ENCODE measurements at places on chromosomes 2 and 18. TPM values are rescaled to one million over a fixed set of nuclear protein-coding genes. Genes with fewer than 3 reads are reported as not detected.

The DSG1 gene
- not detected for total RNA-seq

The DYSF gene
- total RNA-seq, result 0.07 TPM

The ABCB6 gene
- 7.5 TPM for total RNA-seq

- H3K27me3 ChIP-seq, result no peaks in the 10 kb centered on the region
- DNase-seq, result no peak
- H3K4me1 ChIP-seq, result peaks cover 45% of the 10 kb centered on the region
- H3K4me3 ChIP-seq, result no peak overlapping the region
Measured at GRCh38 chr18:21747764-21748693, 7.4 kb downstream of the MIB1 start.

DNA sequence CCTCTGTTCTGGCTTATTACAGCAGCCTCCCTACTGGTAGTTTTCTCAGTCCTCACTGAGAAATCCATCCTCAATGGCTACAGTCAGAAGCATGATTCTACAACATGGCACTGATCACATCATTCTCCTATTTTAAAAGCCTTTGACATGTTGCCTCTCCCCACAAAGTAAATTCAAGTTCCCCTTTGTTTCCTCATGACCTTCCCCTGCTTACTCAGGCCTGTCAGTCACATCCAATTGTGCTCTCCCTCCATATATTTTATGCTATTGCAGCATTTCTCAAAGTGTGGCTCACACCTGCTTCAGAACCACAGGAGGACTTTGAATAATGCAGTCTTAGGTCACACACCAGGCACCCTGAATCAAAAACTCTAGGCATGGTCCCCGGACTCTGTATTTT lies 124.6 kb downstream of the SPOPL start:
- H3K4me1 ChIP-seq, result no peaks in the 10 kb centered on the region
- no peak for DNase-seq
- no peak overlapping the region for H3K27ac ChIP-seq
- H3K27me3 ChIP-seq, result peaks cover 23% of the 10 kb centered on the region
- H3K36me3 ChIP-seq, result no peaks in the 10 kb centered on the region
- H3K4me3 ChIP-seq, result no peak overlapping the region

DNA sequence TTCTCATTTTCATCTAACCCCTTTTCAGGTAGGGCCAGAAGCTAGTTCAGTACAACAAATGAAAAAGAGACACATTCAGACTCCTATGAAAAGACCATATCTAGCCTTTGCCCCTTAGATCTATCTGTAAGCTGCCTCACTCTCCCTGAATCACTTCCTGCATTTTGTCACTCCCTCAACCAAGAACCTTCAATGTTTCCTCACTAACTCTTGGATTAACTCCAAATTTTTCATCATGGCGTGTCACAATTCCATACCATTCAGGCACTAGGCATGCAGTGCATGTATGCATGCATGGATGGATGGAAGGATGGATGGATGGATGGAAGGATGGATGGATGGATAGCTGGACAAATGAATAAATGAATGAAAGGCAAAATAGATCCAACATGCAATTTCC lies 356.9 kb downstream of the TNS1 start:
- H3K36me3 ChIP-seq, result no peaks in the 10 kb centered on the region
- H3K4me3 ChIP-seq, result no peak overlapping the region
- H3K4me1 ChIP-seq, result no peaks in the 10 kb centered on the region
- no peaks in the 10 kb centered on the region for H3K27me3 ChIP-seq

DNA sequence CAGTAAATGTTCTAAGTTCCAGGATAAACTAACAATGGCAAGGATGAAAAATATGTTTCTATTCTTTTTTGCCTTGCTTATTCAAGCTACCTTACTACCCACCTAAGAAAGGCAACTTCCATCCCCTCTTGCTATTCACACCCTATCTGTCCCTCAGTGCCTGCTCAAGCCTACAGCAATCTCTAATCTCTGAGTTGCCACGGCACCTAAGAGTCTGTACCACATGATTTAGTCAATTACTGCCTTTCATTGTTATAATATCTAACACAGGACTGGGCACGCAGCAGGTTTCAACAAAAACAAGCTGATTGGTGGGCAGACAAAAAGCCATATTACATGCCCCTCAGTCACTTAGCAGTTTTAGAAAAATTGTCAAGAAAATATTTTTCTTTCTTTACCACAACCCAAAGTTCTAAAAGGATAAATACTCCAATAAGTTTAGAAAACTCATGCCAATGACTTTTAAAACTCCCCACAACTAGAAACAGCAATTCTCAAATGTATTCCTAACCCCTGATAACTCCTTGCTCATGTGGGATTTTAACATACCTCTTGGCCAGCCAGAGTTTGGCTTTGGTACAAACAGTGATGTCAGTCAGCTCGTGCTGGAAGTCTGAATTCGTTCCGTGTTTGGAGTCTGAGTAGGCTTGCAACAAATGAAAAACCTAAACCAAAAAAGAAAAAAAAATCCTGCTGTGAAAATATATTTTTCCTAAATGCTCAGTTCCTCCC lies 117.3 kb upstream of the ZFP36L2 start:
- H3K27me3 ChIP-seq, result no peaks in the 10 kb centered on the region
- H3K27ac ChIP-seq, result no peak overlapping the region
- DNase-seq, result no peak
- H3K4me1 ChIP-seq, result no peaks in the 10 kb centered on the region

- DNase-seq, result no peak
- no peak overlapping the region for H3K27ac ChIP-seq
- H3K4me3 ChIP-seq, result no peak overlapping the region
- no peaks in the 10 kb centered on the region for H3K36me3 ChIP-seq
- no peaks in the 10 kb centered on the region for H3K27me3 ChIP-seq
Measured at GRCh38 chr2:3626118-3626811, 31.4 kb downstream of the COLEC11 start.

GRCh38 chr18:57976230-57976773 lies 67.7 kb upstream of the NEDD4L start:
- no peaks in the 10 kb centered on the region for H3K4me1 ChIP-seq
- DNase-seq, result no peak

GRCh38 chr2:7971841-7972240 lies 710.0 kb upstream of the ID2 start:
- no peaks in the 10 kb centered on the region for H3K4me1 ChIP-seq
- H3K27ac ChIP-seq, result no peak overlapping the region
- no peaks in the 10 kb centered on the region for H3K36me3 ChIP-seq
- no peak for DNase-seq
- H3K4me3 ChIP-seq, result no peak overlapping the region

- H3K36me3 ChIP-seq, result no peaks in the 10 kb centered on the region
- no peaks in the 10 kb centered on the region for H3K4me1 ChIP-seq
- no peak for DNase-seq
- no peak overlapping the region for H3K27ac ChIP-seq
- no peaks in the 10 kb centered on the region for H3K27me3 ChIP-seq
Measured at GRCh38 chr2:149903626-149904025, 316.1 kb upstream of the MMADHC start.

DNA sequence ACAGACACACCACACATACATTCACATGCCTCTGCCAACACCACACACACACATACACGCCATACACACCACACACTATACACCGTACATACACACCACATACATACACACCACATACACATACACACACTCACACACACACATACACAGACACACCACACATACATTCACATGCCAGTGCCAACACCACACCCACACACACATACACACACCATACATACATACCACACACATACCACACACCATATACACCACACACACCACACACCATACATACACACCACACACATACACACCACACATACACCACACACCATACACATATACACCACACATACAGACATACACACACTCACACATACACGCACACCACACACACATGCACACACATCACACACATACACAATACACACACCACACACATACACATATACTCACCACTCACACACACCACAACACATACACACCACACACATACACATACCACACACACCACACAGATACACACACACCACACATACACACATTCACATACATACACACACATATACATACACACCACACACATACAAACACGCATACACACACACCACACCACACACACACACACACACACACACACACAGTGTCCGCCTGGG lies 37.2 kb downstream of the MCFD2 start:
- no peak overlapping the region for H3K4me3 ChIP-seq
- no peaks in the 10 kb centered on the region for H3K36me3 ChIP-seq
- no peaks in the 10 kb centered on the region for H3K4me1 ChIP-seq
- H3K27me3 ChIP-seq, result no peaks in the 10 kb centered on the region
- no peak for DNase-seq

DNA sequence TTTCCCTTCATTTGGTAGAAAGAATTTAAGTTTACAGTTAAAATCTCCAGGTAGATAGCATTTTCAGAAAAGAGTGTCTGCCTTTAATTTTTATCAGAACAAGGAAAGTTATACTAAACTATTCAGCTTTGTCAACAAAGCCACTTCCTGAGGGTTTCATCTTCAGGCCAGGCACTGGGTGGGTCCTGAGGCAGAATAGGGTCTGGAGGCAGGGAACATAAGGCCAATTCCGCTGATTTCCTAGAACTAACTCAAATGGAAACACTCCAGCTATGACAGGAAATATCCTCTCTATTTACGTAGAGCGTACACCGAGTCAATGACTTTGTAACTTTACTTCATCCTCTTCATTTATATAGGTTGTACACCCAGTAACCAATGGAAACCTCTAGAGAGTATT lies 32.7 kb upstream of the FAM124B start:
- H3K27ac ChIP-seq, result no peak overlapping the region
- H3K4me1 ChIP-seq, result no peaks in the 10 kb centered on the region
- peaks cover 6% of the 10 kb centered on the region for H3K27me3 ChIP-seq
- DNase-seq, result no peak
- no peak overlapping the region for H3K4me3 ChIP-seq
- H3K36me3 ChIP-seq, result no peaks in the 10 kb centered on the region

GRCh38 chr2:121362774-121363173 lies 77.8 kb upstream of the TFCP2L1 start:
- H3K27me3 ChIP-seq, result no peaks in the 10 kb centered on the region
- no peaks in the 10 kb centered on the region for H3K4me1 ChIP-seq
- H3K36me3 ChIP-seq, result peaks cover 28% of the 10 kb centered on the region

DNA sequence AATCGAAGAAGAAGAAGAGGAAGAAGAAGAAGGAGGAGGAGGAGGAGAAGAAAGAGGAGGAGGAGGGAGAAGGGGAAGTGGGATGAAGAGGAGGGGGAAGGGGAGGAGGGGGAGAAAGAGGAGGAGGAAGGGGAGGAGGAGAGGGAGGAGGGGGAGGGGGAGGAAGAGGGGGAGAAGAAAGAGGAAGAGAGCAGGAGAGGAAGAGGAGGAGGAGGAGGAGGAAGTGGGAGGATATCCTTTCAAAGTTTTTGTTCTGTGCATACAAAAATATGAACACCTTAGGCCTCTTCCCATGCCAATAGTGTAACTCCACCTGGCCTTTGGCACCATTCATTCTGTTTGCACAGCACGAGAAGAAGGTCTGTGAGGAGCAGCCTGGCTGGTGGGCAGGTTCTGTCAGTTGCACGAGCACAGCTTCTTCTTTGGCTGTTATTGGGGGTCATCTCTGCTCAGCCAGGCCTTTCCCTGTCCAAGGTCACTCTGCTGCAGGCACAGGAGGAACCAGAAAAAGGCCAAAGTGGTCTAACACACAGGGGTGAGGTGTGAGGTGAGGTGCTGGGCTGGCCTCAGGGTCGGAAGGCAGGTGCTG lies 25.8 kb upstream of the PLB1 start:
- no peak overlapping the region for H3K27ac ChIP-seq
- peaks cover 35% of the 10 kb centered on the region for H3K4me1 ChIP-seq
- H3K4me3 ChIP-seq, result no peak overlapping the region
- H3K27me3 ChIP-seq, result no peaks in the 10 kb centered on the region
- no peak for DNase-seq
- no peaks in the 10 kb centered on the region for H3K36me3 ChIP-seq

DNA sequence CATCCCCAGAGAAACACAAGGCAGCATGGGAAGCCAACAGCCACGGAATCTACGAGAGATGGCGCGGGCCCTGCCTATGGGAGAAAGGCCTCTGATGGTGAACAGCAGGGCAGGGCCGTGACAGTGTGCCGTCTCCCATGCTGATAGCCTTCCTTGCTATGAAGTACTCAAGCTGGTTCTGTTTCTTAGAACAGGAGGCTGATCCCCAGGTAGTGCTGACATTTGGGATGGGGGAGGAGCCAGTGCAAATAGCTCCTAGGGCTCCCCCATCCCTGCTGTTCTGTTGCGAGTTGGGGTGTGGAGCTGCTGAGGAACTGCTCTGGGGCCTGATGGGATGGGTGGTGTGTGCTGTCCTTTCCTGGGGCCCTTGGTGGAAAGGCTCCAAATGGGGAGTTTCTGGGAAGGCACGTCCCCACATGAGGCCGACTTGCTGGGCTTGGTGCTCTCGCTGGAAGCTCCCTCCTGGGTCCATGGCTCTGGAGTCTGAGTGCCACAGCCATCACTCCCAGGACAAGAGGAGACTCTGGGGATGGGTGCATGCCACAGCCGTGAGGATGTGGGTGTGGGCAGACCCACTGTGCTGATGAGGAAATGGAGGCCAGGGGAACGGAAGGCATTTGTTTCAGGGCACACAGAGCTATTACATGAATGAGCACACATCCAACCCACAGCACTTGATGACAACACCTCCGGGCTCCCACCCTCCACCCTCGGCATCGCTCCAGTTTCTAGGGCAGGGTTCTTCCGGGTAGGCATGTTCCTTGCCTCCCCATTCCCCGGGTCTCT lies 246.8 kb downstream of the HDAC4 start:
- no peak overlapping the region for H3K4me3 ChIP-seq
- H3K27ac ChIP-seq, result no peak overlapping the region
- H3K4me1 ChIP-seq, result peaks cover 10% of the 10 kb centered on the region
- peaks cover 56% of the 10 kb centered on the region for H3K36me3 ChIP-seq
- H3K27me3 ChIP-seq, result no peaks in the 10 kb centered on the region
- peak; percentile 2 for DNase-seq

- H3K27me3 ChIP-seq, result no peaks in the 10 kb centered on the region
- peak overlapping the region; percentile 39 for H3K4me3 ChIP-seq
- peak overlapping the region; percentile 46 for H3K27ac ChIP-seq
- peaks cover 35% of the 10 kb centered on the region for H3K36me3 ChIP-seq
- DNase-seq, result no peak
Measured at GRCh38 chr18:51188024-51188701, 9.3 kb downstream of the MEX3C start.

GRCh38 chr18:3792711-3793110 lies 342.7 kb downstream of the TGIF1 start:
- no peak overlapping the region for H3K27ac ChIP-seq
- H3K4me1 ChIP-seq, result no peaks in the 10 kb centered on the region
- no peak overlapping the region for H3K4me3 ChIP-seq
- no peak for DNase-seq
- peaks cover 10% of the 10 kb centered on the region for H3K27me3 ChIP-seq

Data from activated naive CD4-positive, alpha-beta T cell treated with anti-CD3 and anti-CD28 coated beads for 36 hours (primary cell).